Stimulated activated CD8-positive, alpha-beta memory T cell treated with anti-CD3 and anti-CD28 coated beads, Interleukin-15, amount 100 ng/mL, for 4 hours (primary cell): ENCODE measurements at places on chromosomes 13 and 19.

GRCh38 chr13:98222081-98222554 is 45.0 kb upstream of the RNF113B start:
- DNase-seq: no peak

GRCh38 chr19:55354698-55355212 is at the start of gene COX6B2:
COX6B2 (minus strand) TSS chr19:55354719; CDS start chr19:55354521, 198 bp downstream.
- no peak for DNase-seq

GRCh38 chr13:97122381-97122996 is 99.6 kb upstream of the MBNL2 start:
- no peak for DNase-seq

- DNase-seq: no peak
These were observed 42.0 kb upstream of the IPO5 start for GRCh38 chr13:97911311-97912138.

GRCh38 chr13:73109288-73109899 is 50.6 kb downstream of the KLF5 start:
- no peak for DNase-seq

- no peak for DNase-seq
These were observed 3.4 kb downstream of the PBX4 start for GRCh38 chr19:19615086-19615485.

DNA sequence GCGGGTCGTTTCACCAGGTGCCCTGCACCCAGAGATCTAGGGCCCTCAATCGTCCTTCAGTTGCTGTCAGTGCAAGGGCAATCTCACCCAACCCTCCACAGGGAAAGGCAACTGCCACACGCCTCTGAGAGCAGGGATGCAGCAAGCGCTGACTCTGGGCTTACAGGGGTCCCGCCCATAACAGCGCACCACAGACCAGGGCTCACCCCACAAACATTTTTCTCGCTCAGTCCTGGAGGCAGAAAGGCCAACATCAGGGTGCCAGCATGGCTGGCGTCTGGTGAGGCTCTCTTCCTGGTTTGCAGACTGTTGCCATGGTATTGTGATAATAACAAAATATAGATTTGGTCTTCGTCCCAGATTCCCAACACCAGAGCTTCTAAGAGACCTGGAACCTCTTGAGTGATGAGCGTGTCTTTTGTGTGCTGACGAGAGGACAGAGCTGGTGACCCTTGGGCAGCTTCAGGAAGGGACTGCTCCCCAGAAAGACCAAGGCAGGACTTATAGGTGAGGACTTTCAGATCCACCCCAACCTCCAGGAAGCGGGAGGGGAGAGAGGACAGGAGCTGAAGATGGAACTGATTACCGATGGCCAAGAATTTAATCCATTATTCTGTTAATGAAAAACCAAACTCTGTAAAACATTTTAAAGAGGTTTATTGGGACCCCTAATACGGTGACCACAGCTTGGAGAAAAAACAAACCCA is 51.3 kb downstream of the C13orf46 start:
- no peak for DNase-seq

GRCh38 chr13:48738311-48738710 is 84.6 kb downstream of the CYSLTR2 start:
- DNase-seq: no peak

- no peak for DNase-seq
These were observed 98.7 kb downstream of the STARD13 start for GRCh38 chr13:33186861-33187291.

DNA sequence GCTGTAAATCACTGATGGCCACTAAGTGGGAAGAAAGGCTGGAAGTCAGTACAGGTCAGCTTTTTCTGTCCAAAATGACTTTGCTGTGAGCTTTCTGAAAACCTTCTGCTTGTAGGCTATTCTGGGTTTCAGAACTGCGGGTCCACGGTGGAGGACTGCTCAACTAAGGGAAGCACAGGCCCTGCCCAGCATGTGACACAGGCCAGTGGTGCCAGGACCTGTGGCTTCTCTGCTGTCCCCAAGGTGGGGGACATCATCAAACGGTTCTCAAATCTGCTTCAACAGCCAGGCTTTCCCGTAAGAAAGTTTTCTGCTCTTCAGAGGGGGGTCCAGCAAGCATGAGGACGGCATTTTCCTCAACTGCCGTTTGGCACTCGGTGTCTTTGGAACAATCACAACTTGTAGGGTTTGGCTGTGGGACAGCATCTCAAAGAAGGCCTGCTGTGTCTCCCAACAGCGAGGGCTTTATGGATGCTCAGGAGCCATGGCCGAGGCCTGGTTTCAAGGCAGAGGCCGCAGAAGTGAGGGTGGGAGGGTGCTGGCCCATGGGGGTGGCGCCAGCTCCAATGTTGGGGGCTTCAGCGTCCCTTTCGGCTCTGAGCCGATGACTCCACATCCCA is 3.8 kb downstream of the SGTA start:
- DNase-seq: no peak
